Activated CD8-positive, alpha-beta memory T cell treated with anti-CD3 and anti-CD28 coated beads for 1 hour (primary cell): ENCODE measurements at places on chromosomes 13 and 19.

DNA sequence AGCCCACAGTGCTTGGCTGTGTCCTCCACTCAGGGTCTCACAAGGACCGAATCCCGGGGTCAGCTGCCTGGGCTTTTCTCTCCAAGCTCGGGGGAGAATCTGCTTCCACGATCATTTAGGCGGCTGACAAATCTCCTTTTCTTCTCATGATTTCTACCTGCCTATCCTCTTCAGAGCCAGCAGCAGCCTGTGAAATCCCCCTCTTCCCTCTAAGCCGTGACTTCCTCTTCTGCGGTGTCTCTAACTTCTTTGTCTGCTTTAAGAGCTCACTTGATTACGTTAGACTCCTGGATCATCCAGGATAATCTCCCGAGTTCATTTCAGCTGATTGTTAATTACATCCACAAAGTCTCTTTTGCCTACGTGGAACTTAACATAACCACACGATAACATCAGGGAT lies 22.5 kb upstream of the ZNF845 start:
- DNase-seq: no peak

DNA sequence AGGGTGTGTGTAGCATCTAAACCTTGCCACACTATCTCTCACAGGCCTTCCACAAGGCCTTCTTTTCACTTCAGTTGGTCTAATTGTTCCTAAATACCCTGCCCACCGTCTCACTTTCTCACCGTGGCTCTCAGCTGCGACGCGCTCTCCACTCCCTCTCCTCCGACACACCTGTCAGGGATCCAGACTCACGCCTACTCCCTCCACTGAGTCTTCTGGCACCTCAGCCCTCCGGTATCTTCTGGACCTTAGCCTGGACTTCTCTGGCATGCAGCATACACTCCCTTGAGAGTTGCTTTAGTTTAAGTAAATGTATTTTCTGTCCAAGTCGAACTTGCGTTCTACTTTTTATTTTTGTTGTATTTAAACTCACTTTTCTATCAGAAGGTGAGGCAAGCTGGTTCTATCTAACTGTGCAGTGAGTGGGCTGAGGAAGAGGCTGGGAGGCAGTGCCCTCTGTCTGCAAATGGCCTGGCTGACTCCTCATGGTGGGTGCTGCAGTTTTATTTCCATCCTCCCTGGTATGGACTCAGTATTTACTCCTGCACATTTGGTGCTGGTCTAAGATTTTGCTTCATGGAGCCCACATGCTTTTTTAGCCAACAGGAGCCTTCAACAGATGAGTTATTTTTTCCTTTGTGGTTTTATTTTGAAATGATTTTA lies 28.5 kb upstream of the ARGLU1 start:
- no peak for DNase-seq

GRCh38 chr13:49627831-49628652 lies at the start of gene ARL11:
ARL11 (plus strand) TSS chr13:49628507; CDS start chr13:49630448, 1,941 bp downstream.
- no peak for DNase-seq

- DNase-seq: no peak
Measured at GRCh38 chr19:49730166-49730565, 32.9 kb downstream of the TSKS start.
